NCI-H1436 treated with DMSO at 0.1 percent for 48 hours (cell line): ENCODE measurements at places on chromosomes 11 and 22.

DNA sequence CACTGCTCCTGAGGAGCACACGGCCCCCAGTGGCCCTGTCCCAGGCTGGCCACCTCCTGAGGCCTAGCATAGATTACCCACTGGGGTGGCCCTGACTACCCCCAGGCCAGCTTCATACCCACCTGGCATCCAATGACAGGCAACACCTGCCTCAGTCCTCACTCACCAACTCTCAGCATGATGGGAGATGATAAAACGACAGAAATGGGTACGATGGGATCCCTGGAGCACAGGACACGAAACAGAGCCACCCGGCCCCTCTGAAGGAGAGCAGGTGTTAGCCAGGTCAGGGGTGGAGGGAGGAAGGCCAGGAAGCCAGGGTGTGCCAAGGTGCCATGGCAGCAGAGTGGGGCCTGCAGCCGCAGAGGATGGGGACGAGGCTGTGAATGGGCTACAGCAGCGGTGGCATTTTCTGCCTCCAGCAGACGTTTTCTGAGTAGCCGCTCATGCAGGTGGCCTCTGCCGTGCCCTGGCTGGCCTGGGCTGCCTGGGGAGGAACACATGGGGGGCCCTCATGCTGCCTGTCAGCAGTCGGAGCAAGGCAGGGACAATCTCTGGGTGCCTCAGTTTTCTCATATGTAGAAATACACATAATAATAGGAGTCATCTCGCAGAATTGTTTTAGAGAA lies 50.2 kb upstream of the FGF3 start:
- DNase-seq = no peak

DNA sequence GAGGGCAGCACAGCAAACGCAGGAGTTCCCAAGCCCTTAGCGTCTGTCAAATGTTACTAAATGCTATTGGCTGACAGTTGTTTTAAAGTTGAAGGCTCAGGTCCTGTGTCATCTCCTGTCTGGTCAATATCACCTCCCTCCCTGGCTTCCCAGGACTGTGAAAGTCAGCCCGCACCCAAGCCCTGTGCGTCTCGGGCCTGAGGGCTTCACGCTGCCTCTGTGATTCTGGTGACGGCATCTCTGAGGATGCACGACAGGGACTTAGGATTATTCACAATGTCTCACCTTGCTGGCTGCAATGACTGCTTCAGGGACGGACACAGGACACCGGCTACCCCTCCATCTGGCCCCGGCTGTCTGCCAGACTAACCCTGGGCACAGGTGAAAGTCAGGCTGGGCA lies 415.3 kb downstream of the CTTN start:
- no peak for DNase-seq

DNA sequence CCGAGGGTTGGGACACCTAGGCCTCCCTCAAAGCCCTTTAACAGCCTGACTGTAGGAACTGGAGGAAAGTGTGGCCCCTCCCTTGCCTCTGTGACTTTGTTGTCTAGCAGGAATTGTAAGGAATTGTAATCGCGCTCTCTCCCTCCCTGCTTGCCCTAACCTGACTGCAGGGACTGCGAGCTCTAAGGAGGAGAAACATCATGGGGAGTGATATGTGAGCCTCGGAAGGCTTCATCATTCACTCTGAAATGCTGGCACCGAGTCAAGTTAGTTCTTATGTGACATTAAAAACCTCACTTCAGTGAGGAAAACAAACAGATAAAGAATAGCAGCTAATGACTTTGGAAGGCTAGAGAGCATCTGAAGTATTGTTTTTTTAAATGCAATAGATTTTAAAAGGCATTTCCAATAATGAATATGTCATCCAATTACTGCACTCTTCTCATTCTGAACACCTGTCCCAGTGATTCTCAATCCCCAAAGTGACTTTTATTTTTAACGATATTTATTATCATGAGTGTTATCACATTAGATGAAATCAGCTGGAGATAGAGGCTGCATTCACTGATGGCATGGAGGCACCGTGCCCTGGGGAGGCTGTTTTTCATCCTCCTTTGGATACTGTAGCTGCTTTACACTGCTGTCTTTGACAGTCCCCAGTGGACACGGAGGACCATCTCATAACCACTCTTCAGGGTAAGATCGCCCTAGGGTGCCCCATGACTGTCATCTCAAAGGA lies 58.5 kb upstream of the NTM start:
- DNase-seq = peak; percentile 83

DNA sequence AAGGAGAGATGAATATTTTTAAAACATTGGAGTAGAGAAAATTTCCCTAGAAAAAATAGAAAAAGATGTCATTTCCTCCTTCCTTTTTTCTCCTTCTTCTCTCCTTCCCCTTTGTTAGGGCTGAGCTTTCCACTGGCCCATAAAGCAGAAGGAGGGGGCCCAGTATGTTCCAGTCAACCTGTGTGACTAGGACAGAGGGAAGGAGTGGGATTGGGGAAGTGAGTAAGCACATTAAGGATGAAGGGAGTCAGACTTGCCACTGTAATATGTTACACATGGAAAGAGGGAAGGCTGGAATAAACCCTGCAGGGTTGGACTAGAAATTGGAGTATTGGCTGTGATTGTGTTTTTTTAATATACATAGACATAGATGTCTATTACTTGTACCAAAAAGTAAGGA lies 20.1 kb upstream of the SPINDOC start:
- DNase-seq = no peak

DNA sequence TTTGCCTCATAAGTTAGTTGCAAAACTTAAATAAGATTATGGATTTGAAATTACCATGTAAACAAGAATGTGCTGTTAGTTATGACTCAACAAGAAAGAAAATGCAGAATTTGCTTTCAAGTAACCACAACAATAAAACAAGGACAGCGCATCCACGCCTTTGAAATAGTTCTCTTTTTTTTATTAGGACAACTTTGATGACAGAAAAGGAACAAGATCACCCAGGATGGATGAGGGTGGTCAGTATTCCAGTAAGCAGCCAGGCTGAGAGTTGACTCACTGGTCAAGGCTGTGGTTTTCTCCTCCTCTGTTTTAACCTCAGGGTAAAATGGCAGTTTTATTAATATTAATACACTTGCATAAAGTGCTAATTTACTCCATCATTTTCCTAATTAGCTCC lies 544.4 kb downstream of the OPCML start:
- no peak for DNase-seq

DNA sequence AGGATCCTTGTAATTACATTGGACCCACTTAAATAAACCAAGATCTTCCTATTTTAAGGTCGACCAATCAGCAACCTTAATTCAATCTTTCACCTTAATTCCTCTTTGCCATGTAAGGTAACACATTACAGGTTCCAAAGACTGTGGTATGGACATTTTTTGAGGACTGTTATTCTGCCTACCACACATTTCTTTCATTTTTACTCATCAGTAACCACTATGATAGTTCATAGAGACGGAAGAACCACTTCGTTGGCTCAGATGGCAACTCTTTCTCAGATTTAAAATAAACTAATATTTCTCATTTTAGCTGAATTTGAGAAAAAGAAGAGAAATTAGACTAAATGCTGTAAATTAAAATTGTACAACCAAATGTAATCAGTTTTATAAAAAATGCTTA lies 96.3 kb downstream of the PAX6 start:
- no peak for DNase-seq

GRCh38 chr11:62075438-62075837 lies 48.4 kb upstream of the INCENP start:
- no peak for DNase-seq

- DNase-seq = no peak
Measured at GRCh38 chr22:43198936-43199335, 12.0 kb upstream of the TTLL12 start.

GRCh38 chr22:42747701-42748513 lies 27.2 kb upstream of the A4GALT start:
- no peak for DNase-seq

- no peak for DNase-seq
Measured at GRCh38 chr11:10640308-10640707, 53.2 kb downstream of the IRAG1 start.

- DNase-seq = no peak
Measured at GRCh38 chr11:85355921-85356320, 271.2 kb downstream of the DLG2 start.

GRCh38 chr11:40683010-40683409 lies 776.4 kb downstream of the LRRC4C start:
- DNase-seq = no peak

GRCh38 chr11:14930369-14930768 lies 38.3 kb upstream of the CYP2R1 start:
- peak; percentile 84 for DNase-seq

- DNase-seq = no peak
Measured at GRCh38 chr11:133618544-133618943, 86.2 kb upstream of the OPCML start.

DNA sequence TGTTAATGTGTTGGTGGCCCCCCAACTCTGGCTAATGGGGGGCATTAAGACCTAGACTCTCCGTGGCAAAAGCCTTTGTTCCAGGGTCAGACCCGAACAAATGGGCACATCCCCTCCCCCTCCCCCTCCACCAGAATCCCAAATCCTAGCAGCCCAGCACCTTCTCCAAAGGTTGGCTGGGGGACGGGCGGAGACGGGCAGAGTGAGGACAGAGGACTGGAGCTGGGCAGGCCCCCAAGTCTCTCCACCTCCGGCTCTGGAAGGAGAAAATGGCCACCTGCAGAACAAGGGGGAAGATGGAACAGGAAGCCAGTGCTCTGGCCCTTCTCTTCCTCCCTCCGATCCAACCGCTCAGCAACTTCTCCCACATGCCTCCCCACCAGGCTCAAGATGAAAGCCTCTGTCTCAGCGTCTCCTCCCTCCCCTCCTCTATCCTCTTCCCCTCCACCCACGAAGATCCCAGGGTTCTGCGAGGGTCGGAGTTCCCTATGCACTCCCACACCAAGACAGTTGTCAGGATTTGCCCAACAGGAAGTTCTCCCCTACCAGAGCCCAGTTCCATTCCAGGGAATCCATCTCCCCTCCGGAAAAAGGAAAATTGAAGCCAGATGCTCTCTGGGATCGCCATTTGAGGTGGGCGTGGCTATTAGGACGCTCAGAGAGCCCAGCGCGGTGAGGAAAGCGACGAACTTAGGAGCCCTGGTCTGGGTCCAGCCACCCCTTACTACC lies 20.1 kb downstream of the ADA2 start:
- DNase-seq = no peak

DNA sequence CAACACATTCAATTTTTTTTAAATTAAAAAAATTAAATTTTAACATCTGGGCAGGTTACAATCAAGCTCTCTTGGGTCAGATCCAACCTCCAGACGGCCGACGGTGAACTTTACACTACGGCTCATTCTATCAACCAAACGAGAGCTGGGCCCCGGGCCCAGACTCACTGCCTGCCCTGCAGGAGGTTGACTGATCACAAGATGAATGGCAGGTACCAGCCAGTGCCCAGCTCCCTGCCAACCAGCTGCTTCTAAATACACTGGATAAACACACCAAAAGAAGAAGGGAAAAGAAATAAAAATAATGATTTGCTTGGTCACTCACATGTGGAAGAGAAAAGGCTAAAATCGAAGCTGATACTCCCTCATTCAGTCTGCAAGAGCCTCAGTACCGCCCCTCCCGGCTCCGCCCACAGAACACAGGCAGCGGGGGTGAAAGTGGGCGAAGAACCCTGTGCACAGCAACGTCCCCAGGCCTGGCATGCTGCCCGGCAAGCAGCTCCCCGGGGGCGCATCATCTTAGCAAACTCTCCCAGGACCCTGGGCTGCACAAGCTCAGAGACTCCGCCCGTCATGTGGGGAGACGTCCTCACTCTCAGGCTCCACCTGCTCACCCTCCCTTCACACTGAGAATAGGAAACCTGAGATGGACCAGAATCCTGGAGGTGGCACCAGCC lies 303.4 kb downstream of the SHANK2 start:
- peak; percentile 91 for DNase-seq

DNA sequence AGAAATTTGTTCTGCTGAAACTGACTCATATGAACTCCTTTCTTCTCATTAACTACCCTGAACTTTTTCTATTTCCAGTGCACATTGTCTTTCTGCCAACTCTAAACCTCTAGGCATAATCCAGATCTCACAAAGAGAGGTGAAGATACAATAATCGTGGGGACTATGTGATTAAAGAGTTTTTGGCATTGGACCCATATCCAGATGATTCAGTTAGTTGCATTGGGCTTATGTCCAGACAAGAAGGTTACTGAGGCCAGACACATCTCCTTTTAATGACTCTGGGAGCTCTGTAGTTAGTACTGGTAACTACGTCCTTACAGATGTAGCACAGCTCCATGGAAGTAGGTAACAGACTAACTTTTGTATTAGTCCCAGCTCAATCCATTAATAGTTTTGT lies 273.0 kb downstream of the CASP12 start:
- no peak for DNase-seq

- DNase-seq = no peak
Measured at GRCh38 chr22:33116841-33117547, 58.8 kb upstream of the SYN3 start.

- DNase-seq = no peak
Measured at GRCh38 chr11:68036141-68036716, 2.6 kb upstream of the TCIRG1 start.

DNA sequence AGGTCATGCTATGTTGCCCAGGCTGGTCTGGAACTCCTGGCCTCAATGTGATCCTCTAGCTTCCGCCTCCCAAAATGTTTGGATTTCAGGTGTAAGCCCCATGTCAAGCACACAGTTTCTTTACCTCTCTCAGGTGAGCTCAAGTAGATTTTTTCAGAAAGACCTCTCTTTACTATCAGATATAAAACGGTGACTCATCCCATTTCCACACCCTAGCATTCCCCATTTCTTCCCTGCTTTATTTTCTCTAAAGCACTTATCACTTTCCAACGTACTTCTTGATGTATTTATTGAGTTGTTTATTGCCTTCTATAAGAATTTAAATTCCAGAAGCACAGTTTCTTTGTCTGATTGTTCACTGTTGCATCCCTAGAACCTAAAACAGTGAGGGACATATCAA lies 3.7 kb downstream of the TSG101 start:
- no peak for DNase-seq

- no peak for DNase-seq
Measured at GRCh38 chr11:84021291-84021690, 735.1 kb upstream of the CCDC90B start.
